NCI-H1417 treated with DMSO at 0.1 percent for 48 hours (cell line): ENCODE measurements at places on chromosomes 1 and 21.
A peak's percentile ranks its signal among the peaks of the same experiment; 100 is the strongest.

- no peak for DNase-seq
These were observed 26.1 kb upstream of the ZNF496 start for GRCh38 chr1:247357781-247358211.

DNA sequence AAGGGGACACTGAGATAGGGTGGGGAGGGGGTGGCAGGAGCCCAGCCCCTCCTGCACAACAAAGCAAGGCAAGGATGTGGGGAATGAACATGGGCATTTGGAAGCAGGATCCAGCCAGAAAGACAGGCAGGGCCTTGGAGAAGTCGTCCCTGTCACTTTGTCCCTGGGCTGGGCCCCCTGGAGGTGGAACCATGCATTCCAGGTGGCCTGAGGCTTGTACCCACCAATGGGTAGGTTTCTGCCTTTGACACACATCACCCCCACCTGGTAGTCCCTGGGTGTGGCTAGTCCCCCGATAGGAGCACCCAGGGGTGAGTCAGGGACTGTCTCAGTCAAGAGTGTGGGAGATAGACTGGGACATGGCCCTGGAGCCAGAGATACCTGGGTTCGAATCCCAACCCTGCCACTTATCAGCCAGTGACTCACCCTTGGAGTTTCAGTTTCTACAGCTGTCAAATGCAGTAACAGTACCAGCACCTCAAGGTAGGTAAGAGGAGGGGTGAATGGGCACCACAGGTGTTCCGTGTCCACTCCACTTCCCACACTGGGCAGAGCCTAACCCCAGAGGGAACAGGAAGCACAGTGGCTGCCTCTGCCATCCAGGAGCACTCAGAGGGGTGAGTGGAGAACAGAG is 10.0 kb downstream of the PLA2G2D start:
- DNase-seq, result no peak

GRCh38 chr21:21063828-21064227 is 65.6 kb downstream of the NCAM2 start:
- DNase-seq, result no peak

- DNase-seq, result no peak
These were observed 2.2 kb upstream of the UBXN10 start for GRCh38 chr1:20183616-20184271.

DNA sequence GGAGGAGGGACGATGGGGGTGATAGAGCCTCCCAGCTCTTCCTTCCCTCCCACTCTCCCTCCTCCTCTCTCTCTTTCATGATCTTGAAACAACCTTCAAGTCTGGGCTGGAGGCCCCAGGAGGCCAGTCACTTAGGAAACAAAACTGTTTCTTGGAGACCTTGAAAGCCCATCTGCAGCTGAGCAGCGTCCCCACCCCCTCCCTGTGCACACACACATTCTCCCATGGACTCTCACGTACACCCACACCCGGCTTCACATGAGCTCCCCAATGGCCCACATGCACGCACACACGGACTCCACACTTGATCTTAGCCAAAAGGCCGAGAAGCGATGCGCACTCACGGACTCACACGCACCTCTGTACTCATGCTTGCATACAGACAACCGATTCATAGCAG is 3.2 kb upstream of the ATP1A2 start:
- no peak for DNase-seq

- DNase-seq, result no peak
These were observed 69.2 kb downstream of the MORN1 start for GRCh38 chr1:2322065-2322571.

DNA sequence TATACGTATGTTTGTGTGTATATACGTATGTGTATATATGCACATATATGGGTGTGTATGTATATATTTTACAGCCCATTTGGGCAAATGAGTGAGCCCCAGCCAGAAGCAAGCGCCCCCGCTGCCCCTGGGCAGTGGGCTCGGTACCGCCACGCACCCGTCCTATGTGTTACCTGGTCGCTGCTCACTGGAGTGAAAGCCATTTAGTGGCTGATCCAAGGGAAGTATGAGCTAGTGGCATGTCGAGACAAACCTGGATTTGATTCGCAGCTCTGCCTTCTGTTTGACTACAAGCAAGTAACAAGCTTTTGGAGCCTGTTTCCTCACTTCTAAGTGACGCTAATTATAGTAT is 35.8 kb upstream of the JAK1 start:
- no peak for DNase-seq

GRCh38 chr1:156813750-156814570 is 2.7 kb downstream of the SH2D2A start:
- DNase-seq, result peak; percentile 14

DNA sequence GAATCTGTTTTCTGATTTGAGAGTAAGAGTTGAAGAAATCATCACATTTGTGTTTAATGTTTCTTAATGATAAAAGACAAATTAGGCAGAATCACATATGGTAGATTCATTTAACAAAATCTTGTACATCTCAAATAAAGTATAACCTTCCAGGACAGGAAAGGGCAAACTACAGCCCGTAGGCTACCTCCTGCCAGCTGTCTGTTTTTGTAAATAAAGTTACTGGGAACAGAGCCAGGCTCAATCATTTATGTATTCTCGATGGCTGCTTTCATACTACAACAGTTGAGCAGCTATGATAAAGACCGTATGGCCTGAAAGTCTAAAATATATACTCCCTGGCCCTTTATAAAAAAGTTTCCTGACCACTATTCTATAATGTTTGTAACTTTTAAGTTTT is 204.1 kb downstream of the COL24A1 start:
- peak; percentile 42 for DNase-seq

GRCh38 chr1:213380865-213381264 is 329.8 kb downstream of the RPS6KC1 start:
- no peak for DNase-seq

DNA sequence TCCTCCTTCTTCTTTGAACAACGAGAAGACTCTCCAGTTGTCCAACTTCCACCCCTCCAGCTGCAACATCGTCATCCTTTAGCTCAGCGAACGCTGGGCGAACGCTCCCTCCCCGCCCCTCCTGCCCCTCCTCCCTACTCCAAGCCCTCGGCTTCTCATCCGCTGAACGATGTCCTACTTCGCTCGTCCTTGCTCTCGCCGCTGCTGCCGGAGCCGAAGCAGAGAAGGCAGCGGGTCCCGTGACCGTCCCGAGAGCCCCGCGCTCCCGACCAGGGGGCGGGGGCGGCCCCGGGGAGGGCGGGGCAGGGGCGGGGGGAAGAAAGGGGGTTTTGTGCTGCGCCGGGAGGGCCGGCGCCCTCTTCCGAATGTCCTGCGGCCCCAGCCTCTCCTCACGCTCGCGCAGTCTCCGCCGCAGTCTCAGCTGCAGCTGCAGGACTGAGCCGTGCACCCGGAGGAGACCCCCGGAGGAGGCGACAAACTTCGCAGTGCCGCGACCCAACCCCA is at the start of gene BCAN:
Gene BCAN (plus strand): TSS at position 357 of the 504 bp plus-strand sequence. CDS start 3,938 bp downstream, outside the sequence.
- no peak for DNase-seq

DNA sequence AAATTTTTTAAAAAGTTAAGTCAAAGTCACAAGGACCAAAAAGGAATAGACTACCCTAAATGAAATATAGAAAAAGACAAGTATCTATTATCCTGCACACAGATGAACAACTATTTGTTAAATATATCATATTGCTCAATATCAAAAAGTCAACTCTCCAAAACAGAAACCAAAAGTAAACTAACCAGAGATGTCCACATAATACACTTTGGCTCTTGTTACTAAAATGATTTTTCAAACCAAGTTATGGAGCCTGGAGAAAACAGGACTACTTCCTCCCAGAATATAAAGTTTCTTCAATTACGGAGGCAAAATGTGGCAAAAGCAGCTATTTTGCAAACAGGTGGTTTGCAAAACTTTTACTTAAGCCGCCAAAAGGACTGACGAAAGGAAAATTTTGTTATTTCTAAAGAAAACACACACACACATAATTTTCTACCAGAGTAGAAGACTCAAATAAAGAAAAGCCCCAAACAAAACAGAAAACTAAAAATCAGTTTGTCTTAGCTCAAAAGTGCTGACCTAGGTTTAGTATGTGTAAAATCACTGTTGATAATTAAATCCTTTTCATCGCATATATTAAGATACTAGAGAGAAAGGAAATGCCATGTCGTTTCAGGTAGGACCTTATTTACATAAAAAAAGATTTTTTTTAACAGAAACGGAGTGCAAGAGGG is 1.1 kb downstream of the DPYD start:
- no peak for DNase-seq

GRCh38 chr21:45570826-45571601 is 28.8 kb upstream of the SLC19A1 start:
- DNase-seq, result no peak

GRCh38 chr1:94953107-94953506 is 26.2 kb upstream of the CNN3 start:
- no peak for DNase-seq

GRCh38 chr1:30872948-30873263 is 35.7 kb downstream of the SDC3 start:
- DNase-seq, result no peak
